ENCODE measurements at places on chromosomes 5 and 9.

DNA sequence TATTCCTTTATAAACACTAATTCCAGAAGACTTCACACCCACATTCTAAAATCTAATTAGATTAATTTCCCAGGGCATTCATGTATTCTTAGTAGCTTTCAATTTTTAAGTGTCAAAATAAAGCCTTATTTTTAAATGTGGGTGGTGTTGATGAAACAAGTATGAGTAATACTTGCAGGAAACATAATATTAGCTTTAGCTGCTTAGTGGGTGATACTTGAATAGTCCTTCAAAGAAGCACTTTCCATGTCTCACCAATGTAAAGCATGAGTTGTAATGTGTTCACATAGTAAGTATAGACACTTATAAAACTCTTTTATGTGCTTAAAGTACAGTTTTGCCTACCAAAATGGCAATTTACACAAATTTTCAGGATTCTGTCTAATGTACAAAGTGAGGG lies 6.9 kb downstream of the FNBP1 start:
- no peak for DNase-seq

DNA sequence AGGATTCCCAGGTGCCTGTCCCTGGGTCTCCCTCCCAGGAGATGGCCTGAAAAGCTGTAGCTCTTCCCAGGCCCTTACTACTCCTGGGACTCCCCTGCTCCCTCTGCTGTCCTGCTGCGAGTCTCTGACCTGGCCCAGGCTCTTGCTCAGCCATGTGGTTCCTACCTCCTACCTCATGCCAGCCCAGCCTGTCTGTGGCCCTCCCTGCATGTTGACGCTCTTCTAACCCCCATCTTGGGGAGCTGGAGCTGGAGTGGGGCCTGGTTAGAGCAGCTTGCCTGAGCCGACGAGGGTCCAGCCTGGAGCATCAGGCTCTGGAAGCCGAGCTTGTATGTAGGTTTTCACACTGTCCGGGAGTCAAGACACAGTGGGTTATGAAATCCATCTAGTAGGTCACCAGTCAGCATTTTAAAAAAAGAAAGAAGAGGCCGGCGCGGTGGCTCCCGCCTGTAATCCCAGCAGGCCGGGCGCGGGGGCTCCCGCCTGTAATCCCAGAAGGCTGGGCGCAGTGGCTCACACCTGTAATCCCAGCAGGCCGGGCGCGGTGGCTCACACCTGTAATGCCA lies 244.4 kb downstream of the FANCC start:
- no peak for DNase-seq

DNA sequence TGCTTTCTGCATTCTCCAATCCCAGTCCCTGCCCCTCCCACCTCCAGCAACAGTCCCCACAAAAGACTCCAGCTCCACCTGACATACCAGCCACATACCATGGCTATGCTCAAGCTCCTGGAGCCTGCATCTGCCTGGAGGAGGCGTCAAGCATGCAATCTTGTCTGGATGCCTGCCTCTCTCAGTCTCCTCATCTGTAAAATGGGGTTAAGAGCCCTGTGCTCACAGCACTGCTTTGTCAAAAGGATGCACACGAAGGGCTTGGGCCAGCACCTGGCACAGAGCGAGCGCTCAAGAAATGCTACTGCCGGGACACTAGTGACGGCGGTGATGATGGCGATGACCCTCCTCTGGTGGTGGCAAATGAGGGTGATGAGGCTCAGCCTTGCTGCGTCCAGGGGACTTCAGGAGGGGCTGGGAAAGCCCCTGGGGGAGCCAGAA lies 202.9 kb upstream of the IER5L start:
- no peak for DNase-seq

GRCh38 chr5:37858250-37858649 lies 18.4 kb upstream of the GDNF start:
- no peak for DNase-seq

GRCh38 chr5:175246242-175246888 lies 197.6 kb downstream of the DRD1 start:
- no peak for DNase-seq

DNA sequence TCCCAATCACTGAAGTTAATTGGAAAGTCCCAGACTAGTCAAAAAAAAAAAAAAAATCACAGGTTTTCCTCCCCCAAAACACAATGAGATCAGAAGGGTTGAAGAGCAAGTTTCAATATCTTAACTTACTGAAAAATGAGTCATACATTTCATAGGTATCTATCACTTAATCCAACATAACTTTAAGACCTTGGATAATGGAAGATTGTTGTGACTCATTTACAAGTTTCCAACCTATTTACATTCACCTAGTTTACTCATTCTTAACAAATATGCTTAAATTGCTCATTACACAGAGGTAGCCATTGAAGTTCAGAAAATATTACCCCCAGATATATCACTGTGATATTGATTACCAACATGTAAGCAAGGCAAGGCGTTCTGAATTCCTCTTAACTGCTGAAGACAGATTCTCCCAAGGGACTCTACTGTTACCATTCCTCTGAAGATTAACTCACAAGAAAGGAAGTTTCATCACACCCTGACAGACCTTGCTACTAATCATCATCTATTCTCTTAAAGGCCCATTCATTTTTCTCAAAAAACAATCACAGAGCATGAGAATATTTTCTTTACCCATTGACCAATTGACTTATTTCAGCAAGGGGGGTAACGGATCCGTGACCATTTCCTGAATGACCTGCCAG lies 563.8 kb downstream of the TLE1 start:
- no peak for DNase-seq

DNA sequence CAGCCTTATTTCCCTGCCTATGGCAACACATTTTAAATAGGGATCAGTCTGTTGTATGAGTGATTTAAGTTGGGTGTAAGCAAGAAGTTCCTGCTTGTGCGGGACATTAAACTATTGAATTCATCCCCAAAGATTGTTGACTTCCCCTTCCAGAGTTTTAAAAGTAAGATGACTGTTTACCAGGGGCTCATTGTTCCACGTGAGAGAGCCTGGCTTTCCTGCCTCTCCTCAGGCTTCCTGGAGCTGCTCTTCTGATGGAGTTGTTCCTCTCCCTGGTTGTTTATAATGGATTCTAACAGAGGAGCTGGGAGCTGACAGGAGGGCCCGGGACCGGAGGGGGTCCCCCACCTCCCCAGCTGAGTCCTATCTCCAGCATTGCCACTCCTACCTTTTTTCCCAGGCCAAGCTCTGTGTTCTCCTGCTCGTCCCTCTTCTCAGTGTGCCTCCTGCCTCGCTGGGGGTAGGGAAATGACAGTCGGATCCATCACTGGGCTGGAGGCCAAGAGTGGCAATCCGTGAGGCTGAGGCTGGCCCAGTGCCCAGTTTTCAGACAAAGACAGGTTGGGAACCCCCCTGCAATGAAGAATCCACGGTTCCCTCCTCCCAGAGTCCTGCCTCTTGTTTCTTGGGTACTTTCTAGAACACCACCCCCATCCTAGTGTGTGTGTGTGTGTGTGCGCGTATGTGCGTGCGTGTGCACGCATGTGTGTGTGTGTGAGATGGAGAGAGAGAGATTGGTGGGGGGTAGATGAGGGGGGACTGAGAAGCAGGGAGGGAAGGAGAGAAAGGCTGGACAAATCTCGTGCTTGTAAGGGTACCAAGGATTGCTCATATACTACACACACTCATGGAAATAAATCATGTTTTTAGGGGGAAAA lies 123.7 kb upstream of the NFIB start:
- peak; percentile 97 for DNase-seq

- no peak for DNase-seq
These were observed 61.1 kb downstream of the PTCH1 start for GRCh38 chr9:95455714-95456113.

DNA sequence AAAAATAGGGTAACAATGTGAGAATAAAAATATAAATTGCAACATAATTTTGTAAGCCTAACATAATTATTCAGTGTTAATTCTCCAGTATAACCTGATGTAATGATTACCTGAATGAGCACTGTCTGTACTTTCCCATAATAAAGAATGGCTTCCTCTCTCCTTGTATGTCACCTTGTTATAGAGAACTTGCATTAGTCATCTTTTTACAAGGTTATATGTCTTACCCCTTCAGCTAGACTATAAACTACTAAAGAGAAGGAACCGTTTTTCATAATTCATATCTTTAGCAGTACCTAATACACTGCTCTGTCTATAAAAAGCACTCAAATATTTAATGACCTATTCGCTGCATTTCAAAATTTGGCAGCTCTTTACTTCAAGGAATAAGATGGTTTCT lies 19.8 kb downstream of the STRBP start:
- no peak for DNase-seq

- peak; percentile 60 for DNase-seq
These were observed 28.5 kb upstream of the PUM3 start for GRCh38 chr9:2872250-2872930.

GRCh38 chr9:130138791-130139190 lies 33.4 kb upstream of the NCS1 start:
- DNase-seq, result no peak

GRCh38 chr9:16982780-16983310 lies 112.4 kb upstream of the BNC2 start:
- DNase-seq, result no peak

DNA sequence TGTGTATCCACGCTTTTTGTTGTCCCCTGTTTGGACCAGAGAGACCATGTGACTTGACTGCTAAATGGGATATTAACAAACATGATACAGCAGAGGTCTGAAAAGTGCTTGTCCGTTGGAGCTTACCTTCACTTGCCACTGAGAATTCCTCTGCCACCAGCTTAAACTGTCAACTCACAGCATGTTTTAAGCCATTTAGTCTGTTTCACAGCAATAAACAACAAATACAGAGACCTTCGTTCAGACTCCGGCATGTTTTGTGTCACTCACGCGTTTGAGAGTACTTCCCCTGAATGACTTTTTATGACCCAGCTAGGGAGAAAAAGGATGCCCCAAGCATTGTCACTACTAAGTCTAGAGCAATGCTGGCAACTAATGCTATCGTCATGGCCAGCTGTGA lies 173.8 kb downstream of the PTPRD start:
- no peak for DNase-seq
